ENCODE measurements at places on chromosomes 7 and 10. TPM values are rescaled to one million over a fixed set of nuclear protein-coding genes. Genes with fewer than 3 reads are reported as not detected.
A peak's percentile ranks its signal among the peaks of the same experiment; 100 is the strongest.

DNA sequence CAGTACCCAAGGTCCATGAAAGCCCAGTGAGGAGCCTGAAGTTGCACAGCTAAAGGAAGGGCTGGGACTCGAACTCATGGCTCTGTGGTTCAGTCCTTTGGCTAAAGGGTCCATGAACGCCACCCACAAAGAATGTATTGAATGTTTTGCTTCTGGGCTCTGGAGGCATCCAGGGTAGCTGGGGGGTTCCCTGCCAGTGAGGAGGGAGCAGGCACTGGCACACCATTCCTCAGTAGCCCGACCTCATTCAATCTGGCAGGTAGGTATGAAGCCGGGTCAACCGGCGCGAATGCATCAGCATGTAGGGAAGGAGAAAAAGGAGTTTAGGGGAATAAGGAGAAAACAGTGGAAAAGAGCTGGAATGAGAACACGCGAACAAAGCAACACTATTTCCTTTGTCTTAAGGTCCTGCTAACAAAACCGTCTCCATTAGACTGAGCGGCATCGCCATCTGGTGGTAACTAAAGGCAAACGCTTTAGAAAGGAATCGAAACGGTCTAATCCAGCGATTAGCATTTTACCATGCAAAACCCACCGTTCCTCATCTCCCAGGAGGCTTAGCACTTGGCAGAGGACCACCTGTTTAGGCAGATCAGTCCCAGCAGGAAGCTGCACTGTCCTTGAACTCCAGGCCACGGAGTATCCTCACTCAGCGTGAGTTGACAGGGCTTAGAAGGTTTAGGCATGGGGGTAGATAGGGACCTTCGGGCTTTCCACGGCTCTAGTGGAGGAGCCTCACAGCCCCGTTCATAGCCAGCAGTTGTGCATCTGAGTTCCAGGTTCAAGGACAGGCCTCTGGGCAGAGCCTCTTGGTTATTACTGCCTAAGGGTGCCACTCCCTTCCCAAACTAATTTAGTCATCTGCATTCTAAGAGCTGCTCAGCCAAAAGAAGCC lies 122.8 kb downstream of the UBE2H start:
- DNase-seq, result peak; percentile 90

GRCh38 chr10:100245484-100246220 lies 16.3 kb upstream of the CHUK start:
- DNase-seq, result no peak

Gene CTAGE6
- not detected for total RNA-seq

DNA sequence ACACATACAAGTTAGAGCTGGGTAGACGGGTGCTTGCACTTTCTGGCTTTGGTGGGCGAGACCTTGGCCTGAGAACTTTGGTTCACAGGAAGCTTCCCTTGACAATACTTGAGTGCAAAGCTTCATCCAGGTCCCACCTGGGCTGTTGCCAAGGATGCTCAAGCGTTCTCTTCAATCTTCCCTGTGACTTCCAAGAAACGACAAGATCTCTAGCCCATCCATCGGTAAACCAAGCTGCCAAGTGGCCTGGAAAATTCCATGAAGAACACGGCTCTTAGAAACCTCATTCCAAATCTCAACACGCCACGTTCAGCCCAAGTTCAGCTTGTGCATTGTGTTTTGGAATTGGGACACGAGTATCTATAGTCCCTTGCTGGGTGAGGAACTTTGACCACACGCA lies 84.7 kb downstream of the CHST15 start:
- no peak for DNase-seq

- no peak for DNase-seq
Measured at GRCh38 chr10:101273741-101274140, 44.5 kb upstream of the LBX1 start.

DNA sequence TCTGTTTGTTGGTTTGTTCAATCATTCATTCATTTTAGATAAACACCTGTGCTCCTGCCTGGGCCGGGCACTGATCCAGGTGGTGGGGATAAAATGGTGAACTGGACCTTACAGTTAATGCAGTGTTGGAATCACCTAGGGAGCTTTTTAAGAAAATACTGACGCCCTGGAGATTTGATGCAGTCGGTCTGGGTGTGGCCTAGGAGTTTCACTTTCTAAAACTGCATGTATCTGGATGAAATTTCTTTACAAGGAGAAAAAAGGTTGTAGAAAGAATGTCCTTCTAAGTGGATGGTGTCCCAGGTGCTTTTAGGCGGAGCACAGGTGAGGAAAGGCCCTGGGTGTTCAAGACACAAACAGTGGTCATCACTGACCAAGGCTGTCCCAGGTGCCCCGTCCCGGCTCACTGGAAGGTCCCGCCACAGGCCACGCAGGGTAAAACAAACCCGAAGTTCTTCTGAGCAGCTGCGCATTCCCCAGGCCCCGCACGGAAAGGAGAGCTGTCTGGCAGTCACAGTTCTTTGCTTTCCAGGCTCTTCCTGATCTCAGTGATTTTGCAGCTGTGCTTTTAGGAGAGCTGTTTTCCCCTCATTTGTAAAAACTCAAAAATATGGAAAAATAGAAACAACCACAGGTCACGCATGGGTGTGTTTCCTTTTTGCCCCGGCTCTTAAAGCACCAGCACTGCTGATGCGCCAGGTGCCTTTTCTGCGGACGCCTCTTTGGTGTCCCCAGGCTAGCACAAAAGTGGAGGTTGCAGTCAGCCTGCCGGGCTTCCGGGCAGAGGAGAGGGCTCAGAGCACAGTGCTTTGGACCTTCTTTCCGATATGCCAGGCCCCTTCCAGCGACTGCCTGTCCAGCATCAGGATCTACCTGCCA lies 161.9 kb downstream of the GRK5 start:
- DNase-seq, result no peak

DNA sequence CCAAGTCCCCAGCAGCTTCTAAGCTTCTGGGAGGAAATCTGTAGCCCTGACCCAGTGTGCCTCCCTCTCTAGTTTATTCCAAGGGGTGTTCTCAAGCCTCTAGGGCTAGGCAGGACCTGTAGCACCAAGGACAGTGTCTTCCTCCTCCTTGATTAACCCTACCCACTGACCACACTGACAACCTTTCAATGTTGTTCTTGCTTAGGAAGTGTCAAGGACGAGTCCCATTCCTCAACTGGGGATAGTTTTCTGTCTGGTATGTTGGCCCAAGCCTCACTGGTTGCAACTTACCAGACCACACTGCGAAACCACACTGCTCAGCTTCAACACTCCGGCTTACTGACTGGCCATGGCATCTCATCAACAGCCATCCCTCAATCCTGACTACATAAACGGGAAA lies 100.0 kb downstream of the RNF216 start:
- no peak for DNase-seq

Gene PSAP
- 588 TPM for total RNA-seq

DNA sequence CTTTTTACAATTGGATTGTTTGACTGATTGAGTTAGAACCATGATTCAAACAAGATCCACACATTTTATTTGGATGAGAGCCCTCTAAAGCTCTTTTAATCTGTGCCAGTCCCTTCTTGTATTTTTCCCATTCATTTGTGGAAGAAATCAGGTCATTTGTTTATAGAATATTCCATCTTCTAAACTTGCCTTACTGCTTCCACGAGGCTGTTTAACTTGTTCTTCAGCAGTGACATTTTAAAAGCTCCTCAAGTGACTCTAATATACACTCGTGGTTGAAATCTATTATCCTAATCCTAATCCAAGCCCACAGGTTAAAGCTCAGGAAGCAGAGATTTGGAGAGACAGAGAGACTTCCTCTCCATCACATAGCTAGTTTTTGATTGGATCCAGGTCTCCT lies 155.4 kb upstream of the SVIL start:
- no peak for DNase-seq

Gene GPR146
- total RNA-seq, result not detected

- peak; percentile 46 for DNase-seq
Measured at GRCh38 chr10:241451-241850, 106.2 kb downstream of the ZMYND11 start.

GRCh38 chr7:52749880-52750279 lies 285.6 kb upstream of the POM121L12 start:
- no peak for DNase-seq

Gene CYP3A4
- total RNA-seq, result not detected

Gene SPDYE2
- total RNA-seq, result not detected

DNA sequence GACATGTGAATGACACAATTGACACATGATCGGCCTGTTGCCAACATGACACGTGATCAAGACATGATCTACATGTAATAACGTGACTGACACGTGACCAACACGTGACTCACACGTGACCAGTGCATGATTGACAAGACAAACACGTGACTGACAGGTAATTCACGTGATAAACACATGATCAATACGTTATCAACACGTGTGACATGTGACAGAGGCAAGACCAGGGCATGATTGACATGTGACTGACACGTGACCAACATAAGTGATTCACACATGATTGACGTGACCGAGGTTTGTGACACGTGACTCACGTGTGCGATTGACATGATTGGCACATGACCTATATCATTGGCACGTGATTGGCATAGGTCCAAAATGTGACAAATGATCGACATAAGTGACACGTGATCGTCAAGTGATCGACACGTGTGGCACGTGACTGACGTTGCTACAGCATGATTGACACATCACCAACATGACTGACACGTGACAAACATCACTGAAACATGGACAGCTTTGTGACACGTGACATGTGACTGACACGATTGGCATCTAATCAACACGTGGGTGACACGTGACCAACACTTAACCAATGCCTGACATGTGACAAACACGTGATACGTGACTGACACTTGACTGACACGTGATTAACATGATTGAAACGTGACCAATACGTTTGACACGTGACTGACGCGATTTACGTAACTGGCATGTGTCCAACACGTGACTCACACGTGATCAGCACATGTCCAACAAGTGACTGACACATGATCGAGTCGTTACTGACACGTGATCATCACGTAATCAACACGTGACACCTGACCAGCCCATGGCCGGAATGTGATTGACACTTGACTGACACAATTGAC lies 23.0 kb downstream of the CRPPA start:
- no peak for DNase-seq

DNA sequence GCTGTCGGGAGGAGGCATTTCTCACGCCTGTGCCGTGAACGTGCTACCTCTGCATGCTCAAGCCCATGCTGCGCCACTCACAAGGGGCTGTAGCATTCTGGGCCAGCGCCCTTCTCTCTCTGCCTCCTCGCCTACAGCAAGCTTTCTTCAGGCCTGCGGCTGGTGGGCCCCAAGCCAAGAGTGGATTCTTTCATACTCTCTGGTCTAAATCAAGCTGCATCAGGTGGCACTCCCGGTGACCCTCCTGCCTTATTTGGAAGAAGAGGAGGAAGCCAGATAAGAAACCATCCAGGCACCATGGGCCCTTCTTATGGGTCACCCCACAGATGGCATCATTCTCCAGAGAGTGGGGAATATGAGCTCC lies 86.7 kb upstream of the DUSP5 start:
- peak; percentile 52 for DNase-seq

DNA sequence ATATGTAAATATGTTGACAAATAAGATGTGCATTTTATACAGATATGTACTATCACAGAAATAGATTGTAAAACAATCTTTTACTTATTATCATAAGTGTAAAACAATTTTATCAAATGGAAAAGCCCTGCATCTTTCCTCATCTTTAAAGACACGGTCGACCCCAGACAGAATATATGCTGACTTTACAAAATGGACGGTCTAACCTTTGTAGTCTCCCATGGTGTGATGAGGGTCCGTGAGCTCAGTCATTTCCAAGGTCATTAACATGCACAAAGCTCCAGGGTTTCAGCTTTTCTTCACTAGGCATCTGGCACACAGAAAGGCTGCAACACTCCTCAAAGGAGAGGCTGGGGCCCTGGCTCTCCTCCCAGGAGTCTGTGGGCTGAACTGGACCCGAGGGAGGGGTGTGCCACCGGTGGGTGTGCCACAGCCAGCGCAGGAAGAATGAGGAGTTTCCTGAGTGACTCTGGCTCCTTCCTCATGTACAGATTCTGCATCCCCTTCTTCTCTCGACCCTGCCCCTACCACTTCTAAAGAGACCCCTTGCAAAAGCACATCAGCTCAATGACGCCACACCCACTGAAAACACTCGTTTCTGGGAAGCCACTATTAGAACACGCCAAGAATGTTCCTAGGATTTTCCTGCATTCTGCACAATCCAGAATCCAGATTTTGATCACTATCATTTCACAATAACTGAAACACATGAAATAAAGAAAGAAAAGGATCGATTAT lies 26.2 kb upstream of the ABLIM1 start:
- DNase-seq, result peak; percentile 48

DNA sequence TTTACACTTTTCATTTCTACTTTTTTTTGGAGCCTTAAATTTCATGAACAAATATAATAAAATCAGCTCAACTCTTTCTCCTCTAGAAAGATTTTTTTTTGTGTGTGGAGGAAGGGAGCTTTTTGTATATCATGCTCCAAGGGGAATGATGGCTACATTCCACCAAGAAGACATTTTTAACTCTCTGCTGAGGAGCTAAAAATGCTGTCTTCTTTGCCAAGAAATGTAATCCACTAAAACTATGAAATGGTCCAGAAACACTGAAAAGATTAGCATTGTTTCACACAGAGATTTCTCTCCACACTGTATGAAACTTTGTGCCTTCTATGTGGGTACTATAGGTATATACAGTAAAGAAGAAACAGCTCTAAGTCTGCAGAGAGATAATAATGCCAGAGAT lies 74.1 kb upstream of the ANK3 start:
- DNase-seq, result no peak

DNA sequence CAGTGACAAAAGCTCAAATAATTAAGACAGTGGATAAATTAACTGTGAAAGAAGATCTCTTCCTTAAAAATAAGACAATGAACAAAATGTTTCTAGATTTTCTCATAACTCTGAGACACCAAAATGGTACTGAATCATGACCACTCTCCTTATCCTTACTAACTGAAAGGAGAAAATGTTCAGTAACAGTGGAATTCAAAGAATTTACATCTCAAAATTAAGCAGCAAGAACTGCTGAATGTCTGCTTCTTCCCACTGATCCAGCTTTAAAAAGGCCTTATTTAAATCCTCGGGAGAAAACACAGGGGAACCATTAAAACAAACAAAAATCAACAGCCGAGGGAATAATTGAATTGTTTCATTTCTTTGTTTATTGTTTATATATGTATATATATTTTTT lies 27.3 kb upstream of the PLXDC2 start:
- no peak for DNase-seq

DNA sequence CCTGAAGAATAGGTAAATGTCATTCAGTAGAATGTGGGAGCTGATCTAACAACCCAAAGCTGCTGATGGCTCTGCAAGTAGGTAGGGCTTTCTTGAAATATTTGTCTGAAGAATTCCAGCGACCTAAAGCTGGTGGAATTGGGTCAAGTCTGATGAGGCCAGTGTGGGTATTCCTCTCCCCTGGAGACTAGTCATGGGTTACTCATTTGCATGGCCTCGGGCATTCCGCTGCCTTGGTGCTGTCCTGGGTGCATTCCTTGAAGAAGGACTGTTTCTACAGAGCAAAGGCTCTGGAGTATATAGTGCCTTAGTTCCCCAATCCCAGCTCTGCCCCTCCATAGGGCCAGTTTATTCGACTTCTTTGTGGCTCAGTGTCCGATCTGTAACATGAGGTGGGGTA lies 19.2 kb downstream of the PDK4 start:
- DNase-seq, result no peak

Gene FAM20C
- 12.8 TPM for total RNA-seq

DNA sequence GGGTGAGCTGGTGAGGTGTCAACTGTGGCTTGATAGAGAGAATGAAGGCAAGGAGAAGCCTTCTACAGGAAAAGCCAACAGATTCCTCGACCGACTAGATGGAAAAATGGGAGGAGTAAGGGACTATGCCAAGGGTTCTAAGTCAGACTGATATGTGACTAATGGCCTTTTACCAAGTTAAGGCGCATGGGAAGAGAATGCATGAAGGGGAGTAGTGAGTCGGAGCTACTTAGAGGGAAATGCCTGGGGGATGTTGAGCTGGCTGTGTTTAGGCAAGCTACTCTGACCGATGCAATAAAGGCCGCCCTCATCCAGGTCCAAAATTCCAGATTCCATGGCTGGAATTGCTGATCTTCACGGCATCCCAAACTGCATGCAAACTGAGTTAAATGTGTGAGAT lies 48.2 kb downstream of the APBB1IP start:
- DNase-seq, result no peak

Measured in G401 (cell line).